ENCODE measurements at places on chromosomes 5 and 9. TPM values are rescaled to one million over a fixed set of nuclear protein-coding genes. Genes with fewer than 3 reads are reported as not detected.

DMRTA1 gene
- 0.76 TPM for total RNA-seq

IFNA13 gene
- not detected for total RNA-seq

HDHD3 gene
- total RNA-seq: 40.3 TPM

HTR1A gene
- total RNA-seq: not detected

RAD17 gene
- 23.5 TPM for total RNA-seq

PCDHAC2 gene
- total RNA-seq: 0.83 TPM

CNTLN gene
- 2.0 TPM for total RNA-seq

AUH gene
- total RNA-seq: 30.6 TPM

NMUR2 gene
- not detected for total RNA-seq

GRCh38 chr5:95591490-95591901 lies 28.4 kb upstream of the GPR150 start:
- DNase-seq: no peak
- no peaks in the 10 kb centered on the region for H3K27me3 ChIP-seq
- no peak overlapping the region for H3K27ac ChIP-seq
- H3K4me1 ChIP-seq: peaks cover 8% of the 10 kb centered on the region
- H3K4me3 ChIP-seq: no peak overlapping the region

GRCh38 chr9:131986089-131986488 lies 93.6 kb downstream of the MED27 start:
- H3K4me1 ChIP-seq: no peaks in the 10 kb centered on the region
- no peak overlapping the region for H3K4me3 ChIP-seq
- no peak for DNase-seq
- no peaks in the 10 kb centered on the region for H3K27me3 ChIP-seq

DNA sequence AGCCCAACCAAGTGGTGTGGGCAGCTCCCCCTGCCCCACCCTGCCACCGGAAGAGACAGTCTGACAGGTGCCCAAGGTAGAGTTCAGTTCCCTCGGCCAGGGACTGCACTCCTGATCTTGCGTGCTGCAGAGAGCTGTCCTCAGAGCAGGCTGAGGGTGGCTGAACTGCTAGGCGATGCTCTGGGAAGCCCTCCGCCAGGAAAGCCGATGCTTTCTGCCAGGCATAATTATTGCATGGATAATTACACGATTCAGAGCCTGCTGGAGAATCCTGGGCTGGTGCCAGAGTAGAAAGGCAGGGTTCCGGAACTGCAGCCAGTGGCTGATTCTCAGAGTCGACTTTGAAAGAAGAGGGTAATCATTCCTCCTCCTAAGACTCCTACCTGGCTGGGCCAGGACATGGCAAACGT lies 19.3 kb downstream of the KCNIP1 start:
- H3K36me3 ChIP-seq: no peaks in the 10 kb centered on the region
- DNase-seq: no peak
- H3K27ac ChIP-seq: no peak overlapping the region
- peaks cover 6% of the 10 kb centered on the region for H3K4me1 ChIP-seq
- no peak overlapping the region for H3K4me3 ChIP-seq

DNA sequence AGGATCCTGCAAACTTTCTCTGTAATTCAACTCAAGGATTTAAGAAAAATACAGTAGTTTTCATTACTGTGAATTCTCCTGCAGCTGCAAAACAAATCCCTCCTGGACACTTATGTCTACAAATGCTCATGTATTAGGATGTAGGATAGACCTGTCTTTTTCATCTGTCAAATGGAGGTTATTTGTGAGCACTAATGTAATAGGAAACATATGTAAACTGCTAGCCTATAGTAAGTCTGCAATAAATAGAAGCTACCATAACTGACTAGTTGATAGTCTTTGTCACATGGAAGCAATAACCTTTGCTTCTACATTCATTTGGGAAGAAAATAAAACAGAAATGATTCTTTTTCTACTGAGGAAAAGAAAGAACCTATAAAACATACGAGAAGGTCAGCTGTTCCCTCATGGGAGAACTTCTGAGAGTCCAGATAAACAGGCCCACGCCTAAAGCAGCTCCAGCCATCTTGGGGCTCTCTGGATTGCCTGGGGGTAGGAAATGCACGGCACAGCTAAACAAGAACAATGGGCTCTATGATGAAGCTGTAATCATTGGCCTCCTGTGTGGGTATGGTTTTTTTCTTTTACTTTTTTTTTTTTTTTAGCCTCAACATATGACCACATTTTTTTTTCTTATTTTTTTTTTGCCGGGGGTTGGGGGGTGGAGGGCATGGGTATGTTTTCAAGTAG lies 6.2 kb downstream of the KCNV2 start:
- no peak overlapping the region for H3K27ac ChIP-seq
- DNase-seq: no peak
- no peak overlapping the region for H3K4me3 ChIP-seq
- H3K4me1 ChIP-seq: no peaks in the 10 kb centered on the region
- H3K36me3 ChIP-seq: no peaks in the 10 kb centered on the region
- no peaks in the 10 kb centered on the region for H3K27me3 ChIP-seq

- no peak for DNase-seq
- no peaks in the 10 kb centered on the region for H3K27me3 ChIP-seq
- no peak overlapping the region for H3K4me3 ChIP-seq
- no peak overlapping the region for H3K27ac ChIP-seq
- no peaks in the 10 kb centered on the region for H3K36me3 ChIP-seq
Observed at GRCh38 chr9:7121664-7122063, 363.9 kb downstream of the KDM4C start.

DNA sequence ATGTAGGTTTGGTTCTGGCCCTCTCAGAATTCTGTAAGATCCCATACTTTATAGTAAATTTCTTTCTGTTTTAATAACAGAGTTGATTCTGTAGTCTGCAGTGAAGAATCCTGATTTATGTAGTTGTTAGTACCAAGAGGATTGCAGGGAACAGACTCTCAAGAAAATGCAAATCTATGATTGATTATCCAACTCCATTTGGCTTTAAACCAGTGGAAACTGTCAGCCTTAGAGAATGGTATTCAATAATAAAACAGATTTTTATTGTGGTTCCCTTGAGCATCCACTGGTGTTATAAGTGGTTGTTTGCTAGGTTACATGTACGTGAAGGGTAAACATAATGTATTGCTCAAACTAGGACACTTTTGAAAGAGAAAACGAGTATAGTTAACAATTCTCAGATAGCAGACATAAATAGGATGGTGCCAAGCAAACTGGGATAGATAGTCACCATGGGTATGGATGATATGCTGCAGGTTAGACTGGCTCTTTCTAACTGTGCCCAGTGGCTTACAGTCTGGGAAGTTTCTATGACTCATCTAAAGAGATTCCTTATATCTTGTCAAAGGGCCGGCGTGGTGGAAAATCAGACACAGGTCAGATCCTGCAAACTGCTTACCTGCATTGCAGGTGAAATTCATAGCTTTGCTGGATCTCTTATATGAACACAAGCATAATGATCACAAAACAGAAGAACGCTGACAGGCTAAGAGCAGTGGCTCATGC lies 41.7 kb upstream of the RPS23 start:
- H3K4me1 ChIP-seq: no peaks in the 10 kb centered on the region
- H3K27me3 ChIP-seq: no peaks in the 10 kb centered on the region
- no peaks in the 10 kb centered on the region for H3K36me3 ChIP-seq
- no peak overlapping the region for H3K27ac ChIP-seq
- no peak for DNase-seq

DNA sequence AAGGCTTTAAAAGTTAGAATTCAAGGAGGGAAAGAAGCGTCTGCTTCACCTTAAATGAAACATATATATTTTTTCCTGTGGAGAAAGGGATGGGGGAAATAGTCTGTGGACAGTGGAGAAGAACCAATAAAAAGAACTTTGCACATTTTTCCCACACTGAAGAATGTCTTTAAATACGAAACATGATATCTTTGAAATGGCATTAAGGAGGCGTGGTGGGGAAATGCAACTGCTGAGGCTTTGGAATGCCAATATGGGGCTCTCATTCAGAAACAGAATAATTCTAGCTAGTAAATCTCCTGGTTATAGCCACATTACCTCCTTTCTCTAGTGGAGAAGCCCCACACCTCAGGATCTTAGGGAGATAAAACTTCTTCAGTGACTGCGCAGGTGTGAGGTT lies 46.8 kb downstream of the TNC start:
- no peaks in the 10 kb centered on the region for H3K4me1 ChIP-seq
- DNase-seq: no peak
- H3K27ac ChIP-seq: no peak overlapping the region
- no peaks in the 10 kb centered on the region for H3K27me3 ChIP-seq
- no peak overlapping the region for H3K4me3 ChIP-seq

- H3K4me3 ChIP-seq: no peak overlapping the region
- no peaks in the 10 kb centered on the region for H3K36me3 ChIP-seq
- peaks cover 3% of the 10 kb centered on the region for H3K27me3 ChIP-seq
- DNase-seq: no peak
Observed at GRCh38 chr5:180375955-180376354, 22.8 kb upstream of the GFPT2 start.

GRCh38 chr9:89312222-89312571 lies 1.2 kb downstream of the CKS2 start:
- H3K36me3 ChIP-seq: no peaks in the 10 kb centered on the region
- H3K4me1 ChIP-seq: peaks cover 21% of the 10 kb centered on the region
- H3K27ac ChIP-seq: no peak overlapping the region
- H3K27me3 ChIP-seq: no peaks in the 10 kb centered on the region
- H3K4me3 ChIP-seq: peak overlapping the region; percentile 93
- DNase-seq: no peak

GRCh38 chr5:160260881-160261815 lies 31.8 kb downstream of the FABP6 start:
- no peaks in the 10 kb centered on the region for H3K36me3 ChIP-seq
- peaks cover 31% of the 10 kb centered on the region for H3K4me1 ChIP-seq
- DNase-seq: no peak
- H3K4me3 ChIP-seq: no peak overlapping the region
- H3K27me3 ChIP-seq: no peaks in the 10 kb centered on the region

- H3K27me3 ChIP-seq: no peaks in the 10 kb centered on the region
- H3K4me1 ChIP-seq: peaks cover 23% of the 10 kb centered on the region
- H3K36me3 ChIP-seq: no peaks in the 10 kb centered on the region
- H3K4me3 ChIP-seq: no peak overlapping the region
Observed at GRCh38 chr5:10985721-10986110, 224.7 kb upstream of the DAP start.

DNA sequence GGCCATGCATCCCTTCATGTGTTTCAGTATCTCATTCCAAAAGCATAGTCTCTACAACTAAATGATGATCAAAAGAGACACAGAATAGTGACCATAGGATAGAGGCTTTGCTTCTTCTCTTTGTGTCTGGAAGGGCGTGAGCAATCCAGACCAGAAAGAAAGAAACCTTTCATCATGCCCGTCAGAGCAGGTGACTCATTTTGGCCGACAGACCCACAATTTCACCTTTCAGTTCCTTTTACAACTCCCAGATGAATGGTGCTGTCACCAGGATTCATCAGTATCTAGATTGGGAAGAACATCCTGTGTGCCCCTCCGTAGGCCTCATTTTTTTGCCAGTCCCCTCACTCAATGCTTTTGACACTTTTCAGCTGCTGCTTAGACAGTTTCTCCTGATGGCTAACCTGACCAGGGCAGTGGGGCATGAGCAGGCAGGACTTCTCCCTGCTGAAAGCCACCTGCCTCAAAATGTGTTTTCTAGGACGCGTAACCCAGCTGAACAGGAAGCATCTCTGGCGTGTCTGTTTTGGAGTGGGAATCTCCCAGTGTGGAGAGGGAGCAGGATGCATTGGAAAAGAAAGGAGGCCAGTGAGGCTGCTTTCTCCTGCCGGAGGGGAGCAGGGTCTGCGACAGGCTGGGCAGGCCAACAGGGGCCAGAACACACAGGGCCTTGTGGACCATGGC lies 21.2 kb downstream of the ABLIM3 start:
- peaks cover 6% of the 10 kb centered on the region for H3K36me3 ChIP-seq
- peak overlapping the region; percentile 72 for H3K27ac ChIP-seq
- no peaks in the 10 kb centered on the region for H3K27me3 ChIP-seq

DNA sequence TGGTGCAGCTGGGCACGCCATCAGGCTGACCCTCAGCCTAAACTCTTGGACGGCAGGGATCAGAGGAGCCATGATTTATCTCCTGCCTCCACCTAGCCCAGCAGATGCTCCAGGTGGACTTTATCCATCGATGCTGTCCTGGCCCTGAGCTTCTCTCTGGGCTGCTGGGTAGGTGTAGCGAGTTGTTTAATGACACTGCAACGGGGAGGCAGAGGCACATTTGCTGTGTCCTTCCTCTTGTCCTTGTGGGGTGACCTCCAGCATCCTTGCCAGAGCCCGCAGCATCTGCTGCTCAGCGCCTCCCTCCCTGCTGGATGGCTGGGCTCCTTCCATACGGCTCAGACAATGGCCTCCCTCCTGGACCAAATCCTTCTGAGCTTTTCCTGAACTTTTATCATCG lies 103.1 kb upstream of the IRX4 start:
- no peaks in the 10 kb centered on the region for H3K36me3 ChIP-seq
- DNase-seq: no peak
- H3K4me3 ChIP-seq: no peak overlapping the region

DNA sequence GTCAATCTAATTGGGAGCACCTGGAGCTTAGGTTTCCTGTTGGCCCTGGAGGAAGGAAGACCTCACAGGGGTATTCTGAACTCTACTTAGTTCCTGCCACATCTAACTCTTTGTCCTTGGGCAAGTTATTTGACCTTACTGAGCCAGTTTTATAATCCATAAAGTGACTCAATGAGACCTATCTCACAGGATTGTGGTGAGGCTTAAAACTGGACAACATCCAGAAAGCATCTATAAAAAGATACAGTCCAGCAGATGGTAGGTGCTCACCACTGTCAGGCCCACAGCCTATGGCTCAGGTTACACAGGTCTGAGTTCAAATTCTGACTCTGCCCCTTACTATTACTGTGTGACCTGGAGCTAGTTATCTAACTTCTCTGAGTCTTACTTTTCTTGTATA lies 23.3 kb downstream of the KCNV2 start:
- no peaks in the 10 kb centered on the region for H3K4me1 ChIP-seq
- no peak overlapping the region for H3K4me3 ChIP-seq
- no peaks in the 10 kb centered on the region for H3K27me3 ChIP-seq
- no peak for DNase-seq
- H3K27ac ChIP-seq: no peak overlapping the region

GRCh38 chr5:112681481-112681908 lies 56.2 kb upstream of the APC start:
- no peaks in the 10 kb centered on the region for H3K4me1 ChIP-seq
- H3K36me3 ChIP-seq: no peaks in the 10 kb centered on the region
- DNase-seq: no peak
- H3K4me3 ChIP-seq: no peak overlapping the region

GRCh38 chr5:9340085-9340484 lies 205.8 kb downstream of the SEMA5A start:
- peak; percentile 35 for DNase-seq
- no peaks in the 10 kb centered on the region for H3K36me3 ChIP-seq
- no peak overlapping the region for H3K27ac ChIP-seq
- peaks cover 23% of the 10 kb centered on the region for H3K4me1 ChIP-seq
- no peaks in the 10 kb centered on the region for H3K27me3 ChIP-seq

DNA sequence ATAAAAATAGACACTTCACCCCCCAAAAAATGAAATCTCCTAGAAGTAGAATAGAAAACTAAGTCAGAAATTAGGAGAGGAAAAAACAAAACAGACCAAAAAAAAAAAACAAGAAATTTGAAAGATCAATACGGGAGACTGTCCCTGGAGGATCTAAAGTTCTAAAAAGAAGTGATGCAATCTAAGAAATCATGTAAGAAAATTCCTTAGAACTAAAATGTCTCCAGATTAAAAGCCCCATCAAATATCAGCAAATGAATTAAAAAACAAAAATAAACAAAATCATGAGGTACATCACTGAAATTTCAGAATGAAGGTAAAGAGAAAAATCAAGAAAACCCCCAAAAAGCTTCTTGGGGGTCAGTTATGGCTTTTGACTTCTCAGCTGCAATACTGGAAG lies 13.5 kb downstream of the FNIP1 start:
- peaks cover 6% of the 10 kb centered on the region for H3K36me3 ChIP-seq
- H3K27me3 ChIP-seq: no peaks in the 10 kb centered on the region
- DNase-seq: no peak
- peaks cover 28% of the 10 kb centered on the region for H3K4me1 ChIP-seq

- H3K36me3 ChIP-seq: peaks cover 2% of the 10 kb centered on the region
- H3K4me3 ChIP-seq: peak overlapping the region; percentile 83
- no peaks in the 10 kb centered on the region for H3K27me3 ChIP-seq
- peak overlapping the region; percentile 94 for H3K27ac ChIP-seq
- H3K4me1 ChIP-seq: no peaks in the 10 kb centered on the region
Observed at GRCh38 chr9:35490910-35491465, 1.1 kb downstream of the RUSC2 start.
